Stimulated activated CD8-positive, alpha-beta memory T cell treated with anti-CD3 and anti-CD28 coated beads, Interleukin-7, amount 100 ng/mL, for 24 hours (primary cell): ENCODE measurements at places on chromosomes 7 and 10.

DNA sequence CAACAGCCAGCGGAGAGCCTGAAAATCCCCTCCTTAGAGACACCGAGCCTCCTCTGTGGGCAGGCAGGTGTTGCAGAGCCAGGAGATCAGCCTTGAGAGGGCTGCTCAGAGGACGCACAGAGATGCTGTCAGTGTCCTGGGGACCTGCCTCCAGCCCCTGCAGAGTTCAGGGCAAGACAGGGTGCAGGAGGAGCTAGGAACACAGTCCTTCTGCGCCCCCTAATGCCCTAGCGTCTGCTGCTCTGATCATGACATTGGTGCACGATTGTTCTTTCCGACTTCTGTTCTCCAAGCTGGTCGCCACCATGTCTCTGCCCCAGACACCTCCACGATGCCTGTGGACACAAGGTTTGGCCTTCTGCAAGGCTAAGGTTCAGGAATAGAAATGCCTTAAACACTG lies 613.7 kb upstream of the MKI67 start:
- no peak for DNase-seq

DNA sequence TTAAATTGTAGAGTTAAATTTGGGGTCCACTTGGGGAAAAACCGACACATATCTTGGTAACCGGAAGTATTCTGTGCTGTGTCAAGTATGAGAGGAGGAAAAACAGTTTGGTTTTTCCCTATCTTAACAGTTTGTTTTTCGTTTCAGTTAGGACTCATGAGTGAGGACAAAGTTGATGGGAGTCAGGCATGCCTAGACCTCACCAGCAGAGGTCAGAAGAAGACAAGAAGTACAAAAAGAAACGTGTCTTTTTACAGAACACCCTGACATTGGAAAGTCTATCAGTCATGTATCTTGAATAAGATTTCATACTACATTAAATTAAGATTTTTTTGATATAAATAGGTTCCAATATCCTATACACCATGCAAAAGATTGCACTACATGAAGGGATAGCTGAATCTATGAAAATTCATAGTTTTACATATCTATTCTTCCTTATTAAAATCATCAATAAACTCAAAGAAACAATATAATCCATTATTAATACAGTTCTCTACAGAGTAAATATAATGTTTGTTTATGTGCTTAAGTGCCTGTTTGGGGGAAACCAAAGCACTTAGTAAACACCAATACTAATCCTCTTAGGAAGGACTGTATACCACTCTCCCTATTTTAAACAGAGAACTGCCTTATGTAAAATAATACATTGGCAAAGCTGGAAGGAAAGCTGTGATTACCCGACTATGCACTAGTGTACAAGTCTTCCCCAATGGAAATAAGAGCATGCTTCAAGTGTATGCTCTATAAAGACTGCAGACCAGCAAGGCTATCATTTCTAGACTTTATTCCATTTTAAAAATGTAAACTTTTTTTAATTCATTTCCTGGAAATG lies 95.6 kb downstream of the USP6NL start:
- no peak for DNase-seq

DNA sequence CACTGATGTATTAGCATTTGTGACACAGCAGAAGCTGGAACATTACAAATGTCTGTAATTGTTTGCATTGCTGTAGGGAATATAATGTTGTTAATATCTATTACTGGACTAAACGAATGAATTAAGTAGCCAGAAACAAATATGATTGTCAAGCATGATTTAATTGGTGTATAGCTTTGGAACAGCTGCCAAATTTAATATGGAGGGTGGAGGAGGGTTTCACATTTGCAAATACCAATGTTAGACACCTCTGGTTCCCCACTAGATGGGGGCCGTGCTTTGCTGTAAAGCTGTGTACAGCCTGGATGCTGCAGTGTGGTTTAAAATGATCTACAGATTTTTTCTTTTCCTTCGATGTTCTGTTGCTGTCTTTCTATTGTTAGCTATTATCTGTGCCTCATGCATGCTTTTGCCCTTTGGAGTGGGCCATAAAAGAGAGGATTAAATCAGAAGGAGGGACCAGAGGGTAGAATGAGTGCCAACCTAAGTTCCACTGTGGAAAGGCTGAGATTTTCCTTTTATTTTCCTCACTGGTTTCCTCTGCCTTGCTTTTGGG lies 23.1 kb downstream of the DNAJB9 start:
- DNase-seq: no peak

DNA sequence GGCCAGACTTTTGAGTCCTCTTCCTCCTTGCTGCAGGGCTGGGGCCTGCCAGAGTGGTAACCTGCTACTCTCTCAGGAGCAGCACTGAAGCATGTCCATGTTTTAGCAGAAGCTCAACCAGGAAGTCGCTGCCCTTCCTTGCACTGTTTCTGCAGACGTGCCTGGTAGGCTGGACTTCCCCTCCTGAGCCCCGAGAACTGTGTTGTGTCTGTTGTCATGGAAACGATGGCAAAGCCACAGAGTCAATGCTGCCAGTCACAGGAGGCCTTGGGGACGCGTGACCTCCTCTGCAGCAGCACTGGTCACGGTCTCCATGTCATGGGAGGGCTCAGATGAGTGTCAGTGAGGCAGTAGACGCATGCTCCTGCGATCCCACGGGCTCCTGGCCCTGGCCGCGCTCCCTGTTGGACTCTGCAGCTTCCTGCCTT lies 145.5 kb downstream of the FANK1 start:
- peak; percentile 37 for DNase-seq

DNA sequence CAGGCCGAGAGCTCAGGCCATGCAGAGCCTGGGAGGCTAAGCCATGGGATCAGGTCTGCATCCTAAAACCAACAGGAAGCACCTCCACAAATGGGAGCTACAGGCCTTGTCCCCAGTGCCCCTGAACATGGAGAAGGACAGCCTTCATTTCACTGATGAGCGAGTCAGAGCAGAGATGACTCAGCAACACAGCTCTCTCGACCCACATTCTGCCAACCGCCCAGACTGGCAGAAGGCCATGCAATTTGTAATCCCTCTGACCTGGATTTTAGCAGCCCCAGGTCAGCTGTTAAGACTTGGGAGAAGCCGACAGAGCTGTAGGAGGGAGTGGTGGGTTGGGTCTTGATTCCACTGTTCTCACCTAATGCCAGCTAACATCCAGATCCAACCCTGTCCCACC lies 25.5 kb downstream of the VOPP1 start:
- no peak for DNase-seq

DNA sequence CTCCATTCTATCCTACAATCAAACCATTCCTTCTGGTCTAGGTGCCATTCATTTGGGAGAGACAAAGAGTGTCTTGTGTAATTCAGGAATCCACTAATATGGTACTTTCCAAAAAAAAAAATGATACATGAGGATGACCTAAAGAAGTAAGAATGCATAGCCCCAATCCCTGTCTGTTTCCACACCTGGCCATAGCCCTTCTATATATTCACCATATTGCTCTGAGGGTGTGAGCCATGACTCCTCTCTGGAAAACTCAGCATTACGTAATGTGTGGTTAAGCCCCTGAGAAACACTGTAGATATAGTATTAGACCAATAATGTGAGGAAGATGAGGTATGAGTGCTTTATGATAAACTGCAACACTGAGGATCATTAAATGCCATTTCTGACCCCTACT lies 592.7 kb downstream of the INHBA start:
- DNase-seq: no peak

GRCh38 chr7:5713124-5713912 lies 68.1 kb downstream of the RNF216 start:
- DNase-seq: no peak

DNA sequence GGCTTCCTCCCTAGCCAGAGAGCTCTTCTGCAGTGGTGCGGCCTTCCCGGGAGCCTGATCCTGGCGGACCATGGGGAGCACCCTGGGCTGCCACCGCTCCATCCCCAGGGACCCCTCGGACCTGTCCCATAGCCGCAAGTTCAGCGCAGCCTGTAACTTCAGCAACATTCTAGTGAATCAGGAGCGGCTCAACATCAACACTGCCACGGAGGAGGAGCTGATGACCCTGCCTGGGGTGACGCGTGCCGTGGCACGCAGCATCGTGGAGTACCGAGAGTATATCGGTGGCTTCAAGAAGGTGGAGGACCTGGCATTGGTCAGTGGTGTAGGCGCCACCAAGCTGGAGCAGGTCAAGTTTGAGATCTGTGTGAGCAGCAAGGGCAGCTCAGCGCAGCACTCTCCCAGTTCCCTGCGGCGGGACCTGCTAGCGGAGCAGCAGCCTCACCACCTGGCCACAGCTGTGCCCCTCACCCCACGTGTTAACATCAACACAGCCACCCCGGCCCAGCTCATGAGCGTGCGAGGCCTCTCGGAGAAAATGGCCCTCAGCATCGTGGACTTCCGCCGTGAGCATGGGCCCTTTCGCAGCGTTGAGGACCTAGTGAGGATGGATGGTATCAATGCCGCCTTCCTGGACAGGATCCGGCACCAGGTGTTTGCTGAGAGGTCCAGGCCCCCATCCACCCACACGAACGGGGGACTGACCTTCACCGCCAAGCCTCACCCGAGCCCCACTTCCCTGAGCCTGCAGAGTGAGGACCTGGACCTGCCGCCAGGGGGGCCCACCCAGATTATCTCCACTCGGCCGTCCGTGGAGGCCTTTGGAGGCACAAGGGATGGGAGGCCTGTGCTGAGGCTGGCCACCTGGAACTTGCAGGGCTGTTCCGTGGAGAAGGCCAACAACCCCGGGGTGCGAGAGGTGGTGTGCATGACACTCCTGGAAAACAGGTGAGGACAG lies 1.5 kb downstream of the EEPD1 start:
- DNase-seq: no peak

DNA sequence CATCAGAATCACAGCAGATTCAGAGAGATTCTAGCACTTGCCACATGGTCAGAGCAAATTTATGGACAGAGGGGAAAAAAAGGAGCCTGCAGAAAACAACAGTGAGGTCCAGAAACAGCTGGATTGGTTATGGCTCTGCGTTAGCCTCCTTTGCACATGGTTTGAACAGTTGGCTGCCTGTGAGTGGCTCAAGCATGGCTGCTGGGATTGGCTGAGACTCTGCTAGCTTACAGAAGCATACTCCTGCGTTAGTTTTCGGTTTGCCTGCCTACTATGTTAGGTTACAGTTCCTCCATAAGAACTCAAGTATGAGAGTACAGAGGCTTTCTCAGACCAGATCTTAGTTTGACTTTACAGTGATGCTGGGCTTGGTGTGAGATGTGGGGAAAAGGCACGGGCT lies 80.7 kb upstream of the WDR11 start:
- no peak for DNase-seq

DNA sequence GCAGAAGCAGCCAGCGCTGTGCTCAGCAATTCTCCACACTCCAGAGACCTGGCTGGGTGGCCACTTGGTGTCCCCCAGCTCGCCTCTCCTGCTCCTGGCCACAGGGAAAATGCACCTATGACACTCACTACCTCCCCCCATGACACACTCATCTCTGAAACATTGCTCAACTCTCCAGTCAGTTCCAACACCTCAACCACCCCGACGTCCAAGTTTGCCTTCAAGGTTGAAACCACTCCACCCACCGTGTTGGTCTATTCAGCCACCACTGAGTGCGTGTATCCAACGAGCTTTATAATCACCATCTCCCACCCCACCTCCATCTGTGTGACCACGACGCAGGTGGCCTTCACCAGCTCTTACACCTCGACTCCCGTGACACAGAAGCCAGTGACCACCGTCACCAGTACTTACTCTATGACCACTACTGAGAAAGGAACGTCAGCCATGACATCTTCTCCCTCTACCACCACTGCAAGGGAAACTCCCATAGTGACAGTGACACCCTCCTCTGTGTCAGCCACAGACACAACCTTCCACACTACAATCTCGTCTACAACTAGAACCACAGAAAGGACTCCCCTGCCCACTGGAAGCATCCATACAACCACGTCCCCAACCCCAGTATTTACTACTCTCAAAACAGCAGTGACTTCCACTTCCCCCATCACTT lies 2.7 kb downstream of the MUC3A start:
- DNase-seq: no peak

- no peak for DNase-seq
Measured at GRCh38 chr10:73779018-73779417, 2.8 kb upstream of the CHCHD1 start.

GRCh38 chr7:75789361-75789924 lies 17.4 kb upstream of the CCL26 start:
- DNase-seq: no peak

DNA sequence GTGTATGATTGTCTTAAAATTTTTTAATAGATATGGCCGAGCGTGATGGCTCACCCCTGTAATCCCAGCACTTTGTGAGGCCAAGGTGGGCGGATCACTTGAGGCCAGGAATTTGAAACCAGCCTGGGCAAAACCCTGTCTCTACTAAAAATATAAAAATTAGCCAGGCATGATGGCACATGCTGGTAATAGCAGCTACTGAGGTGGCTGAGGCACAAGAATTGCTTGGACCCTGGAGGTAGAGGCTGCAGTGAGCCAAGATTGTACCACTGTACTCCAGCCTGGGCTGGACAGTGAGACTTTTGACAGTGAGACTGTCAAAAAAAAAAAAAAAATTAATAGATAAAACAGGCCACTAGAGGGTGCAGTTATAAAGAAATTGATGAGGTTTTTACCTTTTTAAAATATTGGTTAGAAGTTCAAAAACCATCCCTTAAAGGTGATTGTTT lies 20.5 kb downstream of the NOM1 start:
- no peak for DNase-seq

GRCh38 chr7:7764520-7765396 lies 46.4 kb upstream of the RPA3 start:
- no peak for DNase-seq

DNA sequence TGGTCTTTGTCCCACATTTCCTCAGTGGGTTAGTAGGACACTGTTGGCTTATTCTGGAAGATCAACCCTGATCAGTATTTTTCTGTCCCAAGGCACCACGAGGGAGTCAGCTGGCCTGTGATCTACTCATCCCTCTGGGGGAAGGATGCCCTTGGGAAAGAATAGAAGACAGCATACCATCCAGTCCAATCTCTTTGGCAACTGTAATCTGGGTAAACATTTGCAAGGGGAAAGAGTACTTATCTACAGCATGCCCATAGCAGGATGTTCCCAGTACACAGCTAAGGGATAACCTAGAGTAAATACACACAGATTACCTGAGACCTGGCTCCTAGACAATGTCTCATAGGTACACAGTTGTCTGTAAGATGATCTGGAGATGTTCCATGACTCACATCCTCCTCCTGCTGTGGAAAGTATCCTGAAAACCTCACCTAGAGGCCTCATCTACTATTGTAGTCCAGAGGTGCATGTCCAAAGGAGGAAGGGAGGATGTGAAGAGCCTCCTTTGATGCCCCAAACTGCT lies 134.3 kb upstream of the VWC2 start:
- DNase-seq: no peak

GRCh38 chr7:24971333-24972165 lies 8.4 kb downstream of the OSBPL3 start:
- DNase-seq: no peak

- no peak for DNase-seq
Measured at GRCh38 chr7:155363852-155364600, 66.3 kb downstream of the INSIG1 start.

- DNase-seq: no peak
Measured at GRCh38 chr10:5461203-5461588, 38.2 kb downstream of the CALML5 start.
